Left lung (tissue), 14 donors: ENCODE measurements at places on chromosomes 1 and 21.
A peak's percentile ranks its signal among the peaks of the same experiment; 100 is the strongest.

DNA sequence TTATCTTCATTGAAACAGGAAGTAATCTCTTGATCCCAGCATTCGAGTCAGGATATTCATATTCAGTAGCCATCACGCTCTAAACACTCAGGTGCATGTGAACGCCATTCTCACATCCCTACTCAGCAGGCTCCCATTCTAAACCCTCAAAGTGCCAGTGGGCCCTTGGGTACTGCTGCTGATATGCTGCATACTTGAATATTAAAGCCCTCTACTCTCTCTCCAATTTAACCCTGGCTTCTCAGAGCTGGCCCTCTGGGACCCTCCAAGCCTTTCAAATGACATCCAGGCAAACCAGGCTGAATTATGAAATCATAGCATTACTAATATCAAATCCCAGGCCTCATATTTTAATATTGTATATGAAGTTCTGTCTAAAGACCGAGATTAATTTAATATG, 468.2 kb downstream of the NUF2 start:
- DNase-seq = no peak

GRCh38 chr1:24963943-24964693, 34.0 kb upstream of the RUNX3 start:
- no peak for DNase-seq

GRCh38 chr1:201964261-201964660, 9.0 kb downstream of the TIMM17A start:
- no peak for DNase-seq

DNA sequence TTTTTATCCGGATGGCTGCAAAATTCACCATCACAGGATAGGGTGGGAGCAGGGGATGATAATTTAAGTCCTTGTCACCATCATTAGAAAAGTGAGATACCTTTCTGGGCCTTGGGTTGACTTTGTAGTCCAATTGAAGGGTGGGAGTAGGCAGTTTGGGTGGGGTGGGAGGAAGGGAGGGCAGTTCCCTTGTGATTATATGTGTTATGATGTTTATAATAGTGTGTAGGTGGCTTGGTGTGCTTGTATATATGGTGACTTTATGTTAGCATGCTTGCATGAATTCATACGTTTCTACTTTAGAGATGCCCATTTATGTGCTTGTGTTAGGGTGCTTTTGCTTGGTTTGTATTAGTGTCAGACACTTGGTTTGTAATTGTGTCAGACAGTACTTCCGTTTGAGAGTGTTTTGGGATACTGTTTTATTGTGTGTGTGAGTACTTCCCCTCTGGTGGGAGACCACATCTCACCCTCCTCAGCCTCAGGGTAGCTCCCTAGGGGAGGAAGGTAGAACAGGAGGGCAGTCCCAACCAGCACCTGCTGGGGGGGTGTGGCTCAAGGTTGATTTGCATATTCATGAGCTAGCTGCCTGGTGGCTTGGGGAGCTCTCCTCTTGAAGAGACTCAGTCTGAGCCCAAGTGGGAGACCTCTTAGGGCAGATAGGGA, 6.3 kb upstream of the POU3F1 start:
- DNase-seq = no peak

- no peak for DNase-seq
Observed at GRCh38 chr1:201683397-201683796, 144.5 kb downstream of the NAV1 start.

- DNase-seq = no peak
Observed at GRCh38 chr1:243991650-243992049, 59.4 kb upstream of the ZBTB18 start.

GRCh38 chr1:93667642-93668041, 14.0 kb downstream of the BCAR3 start:
- DNase-seq = no peak

GRCh38 chr1:7688659-7689058, 82.4 kb upstream of the VAMP3 start:
- DNase-seq = no peak

DNA sequence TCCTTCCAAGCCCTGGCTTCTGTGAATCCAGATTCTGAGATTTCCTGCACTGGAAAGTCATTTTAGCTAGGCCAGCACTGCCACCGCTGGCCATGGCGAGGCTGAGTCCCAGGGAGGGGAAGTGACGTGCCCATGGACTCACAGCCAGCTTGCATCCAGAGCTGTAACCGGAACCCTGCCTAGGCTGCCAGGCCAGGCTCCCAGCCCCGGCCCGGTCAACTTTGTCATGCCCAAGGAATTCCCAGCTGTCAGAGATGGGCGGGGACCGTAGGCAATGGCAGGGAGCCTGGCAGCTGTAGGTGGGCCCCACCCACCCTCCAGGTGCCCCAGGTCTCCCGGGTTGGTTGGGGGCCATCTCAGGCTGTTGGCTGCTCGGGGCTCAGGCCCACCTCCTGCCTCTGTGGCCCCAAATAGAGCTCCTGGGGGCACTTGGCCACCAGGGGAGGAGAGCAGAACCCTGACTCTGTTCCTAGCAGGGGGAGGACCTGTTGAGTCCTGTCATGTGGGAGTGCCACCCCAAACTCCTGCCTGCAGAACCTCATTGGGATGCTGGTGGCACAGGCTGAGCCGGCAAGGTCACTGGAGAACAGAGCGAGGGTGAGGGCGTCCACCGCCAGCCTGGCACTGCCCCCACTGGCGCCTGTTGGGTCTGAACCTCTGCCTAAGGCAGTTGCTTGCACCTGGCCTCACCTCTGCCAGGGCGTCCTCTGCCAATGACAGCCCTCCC, 57.8 kb downstream of the FOXO6 start:
- DNase-seq = peak; percentile 83
